ENCODE measurements at places on chromosomes 13 and 19.

DNA sequence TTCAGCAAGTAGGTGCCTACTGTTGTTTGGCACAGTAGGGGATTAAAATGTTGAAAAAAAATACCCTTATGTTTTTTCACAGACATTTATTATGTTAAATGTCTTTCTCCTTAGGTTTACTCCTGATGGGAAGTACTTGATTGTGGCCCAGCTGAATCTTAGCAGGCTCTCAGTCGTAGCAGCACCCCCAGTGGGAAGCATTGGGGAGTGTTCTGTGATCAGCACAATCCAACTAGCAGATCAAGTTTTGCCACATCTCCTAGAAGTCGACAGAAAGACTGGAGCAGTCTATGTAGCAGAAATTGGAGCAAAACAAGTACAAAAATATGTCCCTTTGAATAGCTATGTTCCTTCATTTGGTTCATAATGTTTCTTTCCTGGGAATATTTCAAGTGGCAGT is 9.3 kb downstream of the NHLRC3 start:
- DNase-seq, result no peak

DNA sequence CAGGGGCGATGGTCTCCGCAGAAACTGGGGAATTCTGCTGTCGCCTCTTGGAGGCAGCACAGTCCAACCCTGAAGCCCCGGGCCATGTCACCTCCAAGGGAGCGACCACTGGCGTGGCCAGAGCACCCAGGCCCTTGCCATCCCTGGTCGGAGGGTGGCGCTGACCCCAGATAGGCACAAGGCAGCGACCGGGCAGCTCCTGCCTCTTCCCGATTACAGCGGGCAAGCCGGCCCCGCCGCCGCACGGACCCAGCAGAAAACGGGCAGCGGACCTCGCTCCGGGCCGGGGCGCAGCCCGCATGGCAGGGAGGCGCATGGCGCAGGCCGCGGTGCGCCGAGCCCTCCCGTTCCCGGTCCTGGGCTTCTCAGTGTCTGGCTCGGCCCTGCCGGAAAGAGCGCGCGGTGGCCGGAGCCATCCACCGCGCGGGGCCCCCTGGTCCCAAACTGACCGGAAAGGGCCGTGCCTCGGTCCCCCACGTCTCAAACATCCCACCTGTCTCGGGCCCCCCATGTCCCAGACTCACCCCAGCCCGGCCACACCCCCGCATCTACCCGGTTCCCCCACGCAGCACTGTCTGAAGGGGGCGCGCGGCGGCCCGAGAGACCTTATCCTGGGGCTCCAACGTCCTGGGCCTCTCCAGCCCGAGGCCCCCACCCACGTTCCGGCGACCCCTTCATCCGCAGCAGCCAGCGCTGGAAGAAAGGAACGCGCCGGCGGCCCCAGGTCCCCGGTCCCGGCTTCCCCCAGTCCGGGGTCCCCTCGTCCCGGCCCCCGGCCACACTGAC is 727 bp downstream of the CERS1 start:
- peak; percentile 24 for DNase-seq

DNA sequence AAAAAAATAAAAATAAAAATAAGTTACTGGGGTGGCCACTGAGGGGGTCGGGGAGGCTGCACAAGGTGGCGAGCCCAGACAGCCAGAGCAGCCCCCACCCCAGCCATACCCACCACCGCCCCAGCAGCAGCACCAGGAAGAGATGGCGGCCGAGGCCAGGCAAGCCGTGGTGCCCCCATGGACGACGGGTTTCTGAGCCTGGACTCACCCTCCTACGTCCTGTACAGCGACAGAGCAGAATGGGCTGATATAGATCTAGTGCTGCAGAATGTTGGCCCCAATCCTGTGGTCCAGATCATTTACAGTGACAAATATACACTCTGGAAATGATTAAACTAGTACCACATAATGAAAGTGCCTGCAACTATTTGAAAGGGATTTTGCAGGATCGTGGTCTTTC is 71.6 kb upstream of the ZDHHC20 start:
- no peak for DNase-seq

- no peak for DNase-seq
These were observed 9.9 kb downstream of the PTH2 start for GRCh38 chr19:49413348-49413747.

- no peak for DNase-seq
These were observed 5.8 kb downstream of the SMIM7 start for GRCh38 chr19:16654140-16654539.

DNA sequence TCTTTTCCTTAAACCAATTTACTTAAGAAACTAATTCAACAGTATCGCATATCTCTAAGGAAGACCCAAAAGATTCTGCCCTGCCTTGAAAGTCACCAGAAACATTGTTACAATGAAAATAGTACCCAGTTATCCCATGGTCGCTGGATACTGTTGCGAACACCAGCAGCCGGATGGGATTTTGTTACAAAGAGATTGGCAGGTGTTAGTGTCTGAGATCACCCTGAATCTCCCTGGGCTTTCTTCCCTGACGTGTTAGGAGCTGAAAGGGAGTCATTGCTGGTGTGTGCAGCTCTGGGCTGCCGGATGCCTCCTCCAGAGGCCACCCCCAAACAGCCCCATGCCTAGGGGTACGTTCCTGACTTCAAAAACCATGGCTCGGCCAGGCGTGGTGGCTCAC is 38.2 kb downstream of the PTPRS start:
- DNase-seq, result no peak

- DNase-seq, result peak; percentile 51
These were observed 7.1 kb upstream of the ERVV-2 start for GRCh38 chr19:53037101-53038097.

DNA sequence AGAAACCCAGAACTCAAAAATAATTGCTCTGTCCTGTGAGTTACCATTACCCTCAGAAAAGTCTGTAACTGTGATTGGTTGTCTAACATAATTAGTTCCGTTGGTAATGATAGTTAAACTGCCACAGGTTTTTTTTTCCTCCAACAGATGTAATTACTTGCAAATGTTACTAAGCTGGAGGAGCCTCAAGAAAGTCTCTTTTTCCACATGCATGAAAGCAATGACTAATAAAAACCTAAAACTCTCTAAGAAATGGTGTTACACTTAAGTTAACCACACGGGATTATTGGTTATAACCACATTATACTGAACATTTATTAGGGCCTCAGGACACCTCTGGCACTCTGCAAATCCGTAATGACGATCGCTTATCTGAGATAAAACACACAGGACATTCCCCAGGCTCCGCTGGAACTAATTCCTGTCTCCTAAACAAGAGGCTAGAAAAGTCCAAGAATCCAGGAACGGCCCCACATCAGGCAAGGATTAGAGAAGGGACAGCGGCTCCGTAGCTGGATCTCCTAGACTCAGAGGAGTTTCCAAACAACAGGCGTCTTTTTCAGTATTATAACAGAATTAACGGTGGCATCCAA is 753 bp downstream of the ZNF235 start:
- DNase-seq, result no peak

DNA sequence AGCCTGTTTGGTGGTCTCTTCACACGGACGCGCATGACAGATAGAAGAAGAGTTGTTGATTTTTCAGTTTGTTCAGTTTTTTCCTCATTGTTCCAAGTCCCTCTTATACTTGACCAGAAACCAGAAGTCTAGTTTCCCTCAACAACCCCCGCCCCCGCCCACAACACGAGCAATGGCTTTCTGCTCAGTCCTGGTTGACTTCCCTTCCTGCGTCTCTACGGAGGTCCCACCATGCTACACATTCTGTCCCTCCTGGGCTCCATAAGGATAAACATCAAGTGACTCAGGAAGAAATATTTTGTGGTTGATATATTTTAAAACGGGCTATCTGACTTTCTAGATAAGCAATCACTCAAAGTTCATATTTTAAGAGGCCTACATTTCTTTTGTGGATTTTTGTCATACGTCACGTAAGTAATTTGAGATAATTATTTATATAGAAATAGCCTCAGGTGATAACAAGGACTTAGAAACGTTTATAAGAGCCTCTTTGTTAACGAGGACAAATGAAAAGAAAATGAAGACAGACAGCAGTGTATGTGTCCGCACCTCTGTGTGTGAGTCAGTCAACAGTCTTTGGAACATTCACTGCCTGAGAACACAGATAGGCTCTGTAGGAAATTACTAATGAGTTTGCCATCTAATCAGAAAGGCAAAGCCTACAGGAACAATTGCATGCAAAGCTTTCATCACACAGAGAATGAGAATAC is 214.4 kb downstream of the RAP2A start:
- DNase-seq, result peak; percentile 2

DNA sequence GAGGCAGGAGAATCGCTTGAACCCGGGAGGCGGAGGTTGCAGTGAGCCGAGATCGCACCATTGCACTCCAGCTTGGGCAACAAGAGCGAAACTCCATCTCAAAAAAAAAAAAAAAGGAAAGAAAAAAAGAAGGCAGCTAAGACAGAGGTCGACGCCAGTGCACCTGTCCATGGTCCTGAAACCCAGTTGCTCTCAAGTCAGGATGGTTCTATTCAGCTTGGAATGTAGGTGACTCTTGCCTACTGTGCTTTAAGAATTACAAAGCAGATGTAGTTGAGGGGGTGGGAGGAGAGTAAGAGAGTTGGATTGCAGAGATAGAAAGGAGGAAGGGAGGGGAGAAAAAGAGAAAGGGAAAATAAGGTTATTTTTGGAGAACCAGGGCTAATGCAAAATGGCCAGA is 18.7 kb downstream of the CACNG7 start:
- DNase-seq, result peak; percentile 77

GRCh38 chr19:46221981-46222610 is 7.4 kb upstream of the IGFL1 start:
- DNase-seq, result peak; percentile 66

GRCh38 chr19:10640361-10640760 is 13.8 kb upstream of the ILF3 start:
- no peak for DNase-seq

DNA sequence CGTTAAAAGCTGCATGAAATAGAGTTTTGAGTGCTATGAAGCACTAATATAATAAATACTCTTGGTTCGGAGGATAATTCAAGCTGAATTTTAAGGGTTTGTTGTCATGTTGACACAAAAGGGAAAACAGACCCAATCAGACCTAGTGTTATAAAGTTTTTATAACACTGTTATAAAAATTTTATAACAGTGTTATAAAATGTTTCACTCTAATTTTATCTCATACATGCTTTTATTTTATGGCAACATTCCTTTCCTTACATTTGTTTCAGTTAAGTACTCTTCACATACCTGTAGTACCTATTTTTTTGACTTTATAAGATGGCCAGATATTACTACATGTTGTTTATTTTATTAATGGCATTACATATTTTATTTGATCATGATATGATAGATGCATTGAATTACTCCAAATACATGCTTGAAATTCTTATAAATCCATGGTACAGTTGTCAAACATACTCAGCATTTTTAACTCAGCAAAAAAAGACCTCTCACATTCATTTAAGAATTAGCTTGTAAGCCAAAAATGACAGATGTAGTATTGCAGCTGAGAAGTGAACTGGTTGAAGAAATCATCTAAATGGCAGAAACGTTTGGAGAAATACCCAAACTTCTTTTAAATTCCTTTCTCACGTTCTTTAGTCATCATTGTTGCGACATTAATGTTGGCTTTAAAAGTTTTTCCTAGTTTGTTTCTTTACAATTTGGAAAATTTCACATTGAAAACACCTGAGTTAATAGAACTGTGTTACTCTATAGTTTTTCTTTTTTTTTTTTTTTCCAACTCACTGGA is 104.5 kb downstream of the PIBF1 start:
- peak; percentile 73 for DNase-seq

DNA sequence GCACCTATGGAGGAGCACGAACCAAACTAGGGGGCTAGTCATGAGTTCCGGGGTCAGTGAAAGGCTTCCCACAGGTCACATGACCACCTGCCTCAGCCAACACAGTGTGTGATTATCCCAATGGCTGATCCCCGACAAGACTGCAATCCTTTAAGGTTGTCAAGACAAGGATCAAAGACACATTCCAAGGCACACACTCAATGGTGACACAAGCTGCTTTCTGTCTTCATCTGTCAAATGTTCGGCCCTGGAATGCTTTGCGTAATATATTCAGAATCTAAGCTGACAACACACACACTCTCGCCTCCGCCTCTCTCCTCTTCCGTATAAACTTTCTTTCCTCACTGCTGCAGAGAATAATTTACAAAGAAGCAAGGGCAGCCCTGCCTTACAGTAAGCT is 11.7 kb downstream of the RANBP3 start:
- peak; percentile 88 for DNase-seq

DNA sequence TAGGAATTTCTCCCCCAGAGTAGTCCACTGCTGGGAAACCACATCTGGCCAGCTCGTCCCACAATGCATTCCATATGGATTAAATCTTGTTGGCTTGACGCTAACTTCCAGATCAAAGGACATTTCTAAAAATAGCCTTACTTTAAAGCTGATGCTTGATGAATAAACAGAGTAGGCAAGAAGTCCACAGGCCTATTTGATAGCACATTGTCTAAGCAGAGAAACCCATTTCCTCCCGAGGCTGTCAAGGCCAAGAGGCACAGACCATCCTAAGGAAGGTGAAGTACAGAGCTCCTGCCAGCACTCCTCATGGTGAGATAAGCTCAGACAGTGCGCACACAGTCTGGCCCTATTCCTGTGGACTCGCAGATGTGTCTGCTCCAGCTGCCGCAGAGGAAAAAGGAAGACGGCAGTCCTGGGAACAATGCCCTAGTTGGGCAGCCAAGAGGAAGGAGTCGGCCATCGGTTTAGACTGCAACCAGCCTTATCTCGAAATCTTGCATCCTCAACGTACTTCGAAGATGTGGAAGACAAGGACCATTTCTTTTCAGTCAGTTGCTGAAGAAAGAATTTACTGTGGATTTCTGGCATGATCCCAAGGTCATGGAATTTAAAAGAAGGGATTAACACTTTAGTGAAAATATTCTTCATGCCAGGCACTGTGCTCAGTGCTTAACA is 156.8 kb downstream of the RGCC start:
- DNase-seq, result peak; percentile 96

DNA sequence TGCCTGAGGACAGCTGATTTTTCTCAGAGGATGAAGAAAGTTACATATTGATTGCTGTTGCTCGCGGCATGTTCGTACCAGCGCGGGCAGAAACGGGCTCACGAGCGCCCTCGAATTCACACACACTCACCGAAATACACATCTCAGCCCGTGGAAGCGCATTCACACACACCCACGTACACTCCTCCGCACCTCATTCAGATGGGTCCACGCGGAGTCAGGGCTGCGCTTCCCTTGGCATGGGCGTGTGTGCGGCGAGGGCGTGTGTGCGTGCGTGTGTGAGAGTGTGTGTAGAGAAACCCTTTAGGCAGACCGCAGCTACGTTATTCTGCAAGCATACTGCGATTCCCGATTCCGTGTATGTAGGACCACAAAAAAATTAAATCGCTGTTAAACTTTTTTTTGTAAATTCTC is 2.1 kb upstream of the PCDH17 start:
- DNase-seq, result peak; percentile 3

- DNase-seq, result peak; percentile 21
These were observed 20.9 kb downstream of the FCHO1 start for GRCh38 chr19:17772172-17772571.

GRCh38 chr19:47152632-47153031 is 22.0 kb downstream of the SAE1 start:
- DNase-seq, result peak; percentile 26
